ENCODE measurements at places on chromosomes 11 and 22.

DNA sequence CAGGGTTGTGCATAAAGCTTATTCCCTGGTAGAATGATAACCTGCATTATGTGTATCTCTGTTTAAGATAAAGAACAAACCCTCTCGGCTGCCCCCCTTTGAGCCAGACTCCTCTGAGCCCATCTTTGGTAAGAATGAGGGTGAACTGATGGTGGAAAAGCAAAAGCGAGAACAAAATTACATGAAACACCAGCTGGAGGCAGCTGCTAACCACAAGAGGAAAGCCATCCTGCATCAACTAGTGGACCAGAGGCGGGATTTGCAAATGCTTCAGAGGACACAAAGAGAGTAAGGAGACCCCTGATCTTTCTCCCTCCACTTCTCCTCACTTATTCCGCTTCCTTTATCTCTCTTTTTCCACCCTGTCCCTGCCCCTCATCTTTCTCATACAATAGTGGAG, 40.3 kb downstream of the CCDC81 start:
- DNase-seq = no peak

DNA sequence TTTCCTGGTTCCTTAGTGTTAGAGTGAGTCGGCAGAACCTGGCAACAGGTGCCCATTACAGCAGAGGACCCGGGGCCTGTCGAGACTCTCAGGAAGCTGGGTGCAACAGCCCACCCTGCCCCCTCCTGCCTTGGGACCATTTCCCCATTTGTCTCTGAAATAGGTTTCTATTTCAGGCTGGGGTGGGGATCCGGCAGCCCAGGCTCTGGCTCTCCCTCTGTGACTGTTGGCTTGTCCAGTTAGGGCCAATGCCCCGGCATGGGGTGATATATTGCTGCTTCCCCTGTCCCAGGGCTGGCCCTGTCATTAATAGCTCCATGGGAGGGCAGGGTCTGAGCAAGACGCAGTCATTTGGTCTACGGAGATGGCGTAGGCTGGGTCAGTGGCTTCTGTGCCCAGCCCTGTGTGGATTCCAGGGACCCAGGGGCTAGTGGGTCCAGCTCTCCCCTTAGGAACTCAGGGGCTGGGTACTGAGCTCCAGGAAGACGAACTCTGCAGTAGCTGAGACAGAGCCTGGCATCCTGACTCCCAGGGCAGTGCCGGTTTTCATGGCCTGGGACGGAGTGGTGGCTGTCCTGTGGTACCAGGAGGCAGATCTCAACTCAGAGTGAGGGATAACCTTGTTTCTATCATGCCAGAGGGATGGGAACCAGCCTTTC, 2.7 kb downstream of the P2RY6 start:
- DNase-seq = no peak

GRCh38 chr11:7582338-7582985, 68.7 kb downstream of the PPFIBP2 start:
- no peak for DNase-seq

DNA sequence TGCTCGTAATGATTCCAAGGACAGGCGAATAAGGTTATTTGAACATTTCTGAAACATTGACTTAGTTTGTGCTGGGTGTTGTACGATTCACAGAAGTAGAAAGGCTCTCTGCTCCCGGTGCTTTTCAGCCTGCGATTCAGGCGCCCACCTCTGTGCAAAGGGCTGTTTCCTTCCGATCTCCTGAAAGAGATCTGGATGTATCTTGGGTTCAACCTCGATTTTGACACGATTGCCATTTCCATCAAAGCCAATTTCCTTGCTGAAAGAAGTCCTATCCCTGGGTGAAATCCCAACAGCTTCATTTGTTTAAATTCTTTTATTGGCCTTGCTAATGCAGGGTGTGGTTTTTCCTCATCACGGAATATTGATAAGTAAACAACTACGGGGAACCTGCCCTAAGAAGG, 1.1 kb upstream of the ZC3H12C start:
- DNase-seq = no peak

DNA sequence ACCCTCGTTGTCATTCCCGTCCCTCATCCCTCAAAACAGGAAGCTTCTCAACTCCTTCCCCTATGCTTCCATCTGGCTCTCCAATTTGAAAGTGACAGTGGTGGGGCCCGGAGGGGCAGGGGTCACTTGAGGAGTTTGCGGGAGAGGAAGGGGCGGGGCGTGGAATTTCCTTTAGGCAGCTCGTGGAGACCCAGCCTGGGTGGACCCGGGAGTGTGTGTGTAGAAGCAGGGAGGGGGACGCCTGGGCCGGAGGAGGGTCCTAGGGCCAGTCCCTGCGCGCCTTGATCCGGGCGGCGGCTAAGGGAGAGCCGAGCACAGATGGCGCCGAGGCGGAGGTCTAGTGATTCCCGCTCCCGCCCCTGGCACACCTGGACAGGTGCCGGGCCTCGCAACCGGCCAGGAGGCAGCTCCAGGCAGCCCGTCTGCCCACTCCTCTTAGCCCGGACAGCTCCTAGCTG, 7.8 kb upstream of the PAX6 start:
- no peak for DNase-seq

DNA sequence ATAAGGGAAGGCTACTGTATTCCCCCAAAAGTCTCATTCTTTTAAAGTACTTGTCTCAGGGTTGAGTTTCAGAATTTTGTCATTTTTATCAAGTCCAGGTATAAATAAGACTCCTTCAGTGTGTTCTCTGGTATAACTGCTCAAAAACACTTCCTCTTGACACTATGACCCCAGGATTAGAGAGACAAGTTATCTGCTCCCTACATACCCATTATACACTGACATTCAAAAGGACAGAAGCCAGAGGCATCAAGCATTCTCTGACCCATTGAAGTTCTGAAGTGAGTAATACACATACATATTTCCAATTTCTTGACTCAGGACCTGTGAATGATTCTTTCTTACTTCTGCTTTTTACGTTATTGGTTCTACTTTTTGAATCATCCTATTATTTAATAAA, 447.8 kb upstream of the CNTN5 start:
- DNase-seq = no peak

GRCh38 chr11:24934733-24935439, 438.0 kb downstream of the LUZP2 start:
- DNase-seq = no peak
